Gastroesophageal sphincter (tissue), 4 donors: ENCODE measurements at places on chromosomes 5 and 9. TPM values are rescaled to one million over a fixed set of nuclear protein-coding genes. Genes with fewer than 3 reads are reported as not detected.

Gene CDKN2B-AS1
- total RNA-seq: 0.69 TPM

Gene ECM2
- 17.4 TPM for total RNA-seq

Gene ERCC6L2
- total RNA-seq: 108 TPM

Gene PTGER4
- 30.1 TPM for total RNA-seq

Gene DDX4
- total RNA-seq: not detected

Gene IL7R
- total RNA-seq: 5.3 TPM

Gene FBXW2
- 41.8 TPM for total RNA-seq

Gene CD274
- total RNA-seq: 3.6 TPM

Gene FAXDC2
- total RNA-seq: 26.6 TPM

Gene SMIM33
- not detected for total RNA-seq

Gene AP3S1
- 63.3 TPM for total RNA-seq

Gene LHX2
- not detected for total RNA-seq

Gene CCL19
- total RNA-seq: not detected

Gene ADGRD2
- total RNA-seq: not detected

Gene SURF6
- 25.8 TPM for total RNA-seq

Gene ORM1
- not detected for total RNA-seq

Gene ZNF462
- total RNA-seq: 57.9 TPM

Gene COL23A1
- total RNA-seq: 0.93 TPM

Gene CCDC69
- 290 TPM for total RNA-seq

Gene FOXD4L4
- total RNA-seq: 0.23 TPM

Gene GNA14
- total RNA-seq: 6.4 TPM

Gene ADAMTS2
- 24.8 TPM for total RNA-seq

Gene SHISAL2B
- not detected for total RNA-seq

Gene DENND1A
- 21.2 TPM for total RNA-seq

Gene DMGDH
- total RNA-seq: 4.8 TPM

Gene WNT8A
- total RNA-seq: not detected

Gene CAVIN4
- 0.93 TPM for total RNA-seq

Gene SPINK7
- total RNA-seq: not detected

Gene ZNF300
- 2.8 TPM for total RNA-seq

Gene AGTPBP1
- total RNA-seq: 15.4 TPM

Gene FOXD1
- total RNA-seq: 9.6 TPM

Gene ITGA2
- total RNA-seq: 14.6 TPM
